ENCODE measurements at places on chromosomes 6 and 20.

- DNase-seq, result no peak
Measured at GRCh38 chr6:42460883-42461282, 9.2 kb upstream of the TRERF1 start.

DNA sequence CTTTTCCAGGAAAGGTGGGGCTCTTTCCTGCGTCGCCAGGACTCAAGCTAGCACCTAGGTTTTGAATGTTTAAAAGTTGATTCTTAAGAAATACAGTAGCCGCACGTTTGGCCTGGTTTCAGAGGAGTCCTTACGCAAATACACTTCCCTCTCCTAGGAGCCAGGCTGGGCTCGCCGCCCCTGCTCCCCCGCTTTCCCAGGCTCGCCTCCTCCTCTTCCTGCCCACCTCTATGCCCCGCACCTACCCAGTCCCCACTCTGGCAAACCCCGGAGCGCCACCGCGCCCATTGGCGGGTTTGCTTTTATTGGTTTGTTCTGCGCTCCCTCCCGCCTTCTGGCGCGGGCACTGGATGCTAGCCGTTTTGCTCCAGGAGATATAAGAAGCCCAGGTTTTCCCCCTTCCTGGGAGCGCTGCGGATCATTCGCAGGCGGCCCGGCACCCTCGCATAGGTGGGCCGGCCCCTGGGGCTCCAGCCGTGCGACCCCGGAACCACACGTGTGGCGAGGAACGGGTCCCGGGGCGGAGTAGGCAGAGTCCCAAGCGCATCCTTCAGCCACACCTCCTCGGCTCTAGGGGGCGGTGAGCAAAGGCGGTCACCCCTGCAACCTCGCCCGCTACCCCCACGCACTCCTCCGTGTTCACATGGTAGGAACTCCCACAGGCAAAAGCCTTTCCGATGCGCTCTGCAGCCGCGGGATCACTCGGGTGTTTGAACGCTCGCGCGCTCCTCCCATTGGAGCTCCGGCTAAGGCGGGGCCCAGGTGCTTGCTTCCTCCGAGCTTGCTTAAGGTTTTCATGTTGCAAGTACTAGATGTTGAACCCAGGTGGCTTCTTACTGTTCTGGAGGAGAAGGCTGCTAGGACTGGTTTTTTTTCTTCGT lies 119.0 kb downstream of the RTN4IP1 start:
- DNase-seq, result peak; percentile 46

DNA sequence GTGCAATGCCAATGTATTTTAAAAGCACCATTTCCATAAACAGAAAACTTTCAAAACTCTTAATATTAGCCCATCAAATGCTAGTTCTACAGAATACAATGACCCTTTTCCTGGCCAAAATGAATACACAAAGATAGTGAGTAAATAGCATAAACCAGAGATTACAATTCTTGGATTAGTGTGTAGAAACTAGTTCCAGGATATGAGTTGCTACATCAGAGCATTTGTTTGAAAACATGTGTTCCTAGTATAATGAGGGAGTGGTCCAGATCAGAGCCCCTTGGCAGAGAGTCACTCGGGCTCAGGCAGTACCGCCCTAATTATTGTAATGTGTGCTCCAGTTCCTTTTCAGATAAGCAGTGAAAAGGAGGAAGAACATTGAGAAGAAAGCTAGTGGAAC lies 63.7 kb upstream of the COL21A1 start:
- no peak for DNase-seq

DNA sequence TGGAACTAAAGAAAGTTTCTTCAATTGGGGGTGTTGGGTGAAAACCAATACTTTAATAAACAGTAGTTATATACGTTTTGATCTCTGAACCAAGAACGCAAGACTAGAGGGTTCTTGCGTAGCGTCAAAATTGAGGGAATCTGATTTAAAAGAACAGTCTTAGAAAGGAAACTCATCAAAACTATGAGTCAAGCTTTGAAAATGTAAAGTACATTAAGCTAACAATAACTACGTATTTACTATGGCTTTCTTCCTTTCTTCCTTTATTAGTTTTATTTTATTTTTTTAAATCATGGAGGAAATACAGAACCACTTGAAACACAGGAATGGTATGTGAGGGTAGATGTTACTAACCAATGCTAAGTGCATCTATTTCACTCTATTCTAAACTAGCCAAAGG lies 287.0 kb upstream of the RSPO3 start:
- no peak for DNase-seq

- DNase-seq, result no peak
Measured at GRCh38 chr20:49594931-49595315, 27.0 kb upstream of the PTGIS start.

GRCh38 chr6:31725502-31726350 lies 2.6 kb downstream of the MPIG6B start:
- no peak for DNase-seq

DNA sequence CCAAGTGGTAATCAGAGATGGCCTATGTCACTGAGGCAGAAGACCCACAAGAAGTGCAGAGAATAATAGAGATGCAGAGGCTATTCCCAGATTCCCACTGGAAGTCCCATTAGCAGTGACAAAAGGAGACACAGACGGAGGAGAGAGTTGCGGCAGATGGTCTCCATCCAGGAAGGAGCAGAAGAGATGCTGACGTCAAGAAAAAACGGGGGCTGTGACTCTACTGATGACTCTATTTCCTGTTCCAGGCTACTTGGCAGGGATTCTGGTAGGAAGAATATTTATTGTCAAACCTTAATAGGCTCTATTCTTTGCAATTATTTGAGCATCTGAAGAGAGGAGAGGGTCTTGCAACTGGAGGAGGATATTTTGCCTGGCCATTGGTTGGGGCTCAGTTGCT lies 246.0 kb upstream of the ECI2 start:
- DNase-seq, result no peak

DNA sequence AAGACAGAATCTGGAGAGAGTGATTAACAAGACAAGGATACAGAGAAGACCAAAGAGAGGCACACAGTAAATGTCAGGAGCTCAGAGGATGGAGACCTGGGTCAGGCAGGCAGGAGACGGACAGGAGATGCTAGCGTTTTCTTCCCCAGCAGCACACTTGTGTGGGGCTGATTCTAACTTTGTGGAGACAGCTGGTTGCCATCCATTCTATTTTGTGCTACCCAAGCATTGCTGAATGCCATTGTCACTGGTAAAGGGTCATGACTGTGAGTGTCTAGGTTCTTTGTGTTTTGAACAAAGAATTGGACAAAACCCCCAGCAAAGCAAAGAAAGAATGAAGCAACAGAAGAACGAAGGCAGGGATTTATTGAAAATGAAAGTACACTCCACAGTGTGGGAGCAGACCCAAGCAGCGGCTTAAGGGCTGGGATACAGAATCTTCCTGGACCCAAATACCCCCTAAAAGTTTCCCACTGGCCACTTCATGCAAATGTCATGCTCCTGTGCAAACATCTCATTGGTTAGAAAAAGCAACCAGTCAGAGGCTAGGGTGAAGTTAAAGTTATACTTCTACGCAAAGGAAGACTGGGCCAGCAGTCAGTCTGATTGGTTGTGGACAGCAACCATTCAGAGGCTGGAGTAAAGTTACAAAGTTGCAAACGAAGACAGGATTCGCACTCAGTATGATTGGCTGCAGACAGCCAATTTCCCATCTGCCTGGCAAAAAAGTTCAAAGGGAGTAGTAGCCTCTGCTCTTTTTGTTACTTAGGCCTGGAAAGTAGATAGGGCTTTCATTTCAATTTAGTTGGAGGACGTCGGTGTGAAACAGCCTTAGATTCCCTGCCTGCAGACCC lies 17.5 kb downstream of the PTK7 start:
- DNase-seq, result no peak

DNA sequence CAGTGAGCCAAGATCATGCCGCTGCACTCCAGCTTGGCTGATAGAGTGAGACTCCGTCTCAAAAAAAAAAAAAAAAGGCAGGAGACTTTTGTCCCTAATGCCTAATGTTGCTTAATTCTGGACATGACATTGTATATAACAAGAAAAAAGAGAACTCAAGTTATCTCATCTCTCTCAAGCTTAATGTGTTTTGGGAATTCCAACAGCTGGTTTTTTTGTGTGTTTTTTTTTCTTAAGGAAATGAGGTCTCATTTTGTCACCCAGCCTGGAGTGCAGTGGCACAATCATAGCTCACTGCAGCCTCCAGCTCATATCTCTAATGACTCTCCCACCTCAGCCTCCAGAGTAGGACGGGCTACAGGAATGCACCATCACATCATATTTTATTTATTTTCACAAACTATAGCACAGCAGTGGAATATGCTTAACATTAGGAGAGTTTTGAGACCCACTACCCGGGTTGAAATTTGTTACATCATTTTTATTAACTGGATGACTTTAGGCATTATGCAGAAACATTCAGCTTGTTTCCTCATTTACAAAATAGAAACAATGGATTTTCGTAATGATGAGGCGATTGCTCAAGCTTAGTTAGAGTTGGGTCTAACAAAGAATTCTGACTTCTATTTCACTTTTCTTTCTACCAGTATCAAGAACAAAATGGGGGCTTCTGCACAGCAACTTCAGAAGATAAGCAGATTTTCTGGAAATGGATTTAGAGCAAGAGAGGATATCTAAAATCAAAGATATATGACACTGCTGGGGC lies 104.1 kb upstream of the BTN3A2 start:
- no peak for DNase-seq

GRCh38 chr6:43383021-43383667 lies 13.7 kb upstream of the ZNF318 start:
- no peak for DNase-seq

GRCh38 chr6:42278131-42278853 lies 60.6 kb upstream of the MRPS10 start:
- no peak for DNase-seq

DNA sequence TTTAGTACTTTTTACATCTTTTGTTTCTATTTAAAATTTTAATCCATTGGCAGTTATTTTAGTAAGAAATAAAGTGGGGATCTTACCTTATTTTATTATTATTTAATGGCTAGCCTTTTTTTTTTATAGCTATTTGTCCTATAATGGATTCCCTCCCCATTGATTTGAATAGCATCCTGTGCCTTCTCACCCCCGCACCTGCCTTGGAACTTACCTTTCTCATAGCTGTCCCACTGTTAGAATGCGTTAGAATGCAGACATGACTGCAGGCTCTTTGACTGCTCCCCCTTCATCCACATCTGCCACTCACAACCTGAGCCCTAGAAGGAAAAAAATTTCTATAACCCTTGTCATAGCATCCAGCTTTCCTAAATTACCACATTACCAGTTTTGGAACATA lies 9.1 kb downstream of the PKIB start:
- no peak for DNase-seq

GRCh38 chr6:16781348-16782169 lies 20.3 kb upstream of the ATXN1 start:
- no peak for DNase-seq

DNA sequence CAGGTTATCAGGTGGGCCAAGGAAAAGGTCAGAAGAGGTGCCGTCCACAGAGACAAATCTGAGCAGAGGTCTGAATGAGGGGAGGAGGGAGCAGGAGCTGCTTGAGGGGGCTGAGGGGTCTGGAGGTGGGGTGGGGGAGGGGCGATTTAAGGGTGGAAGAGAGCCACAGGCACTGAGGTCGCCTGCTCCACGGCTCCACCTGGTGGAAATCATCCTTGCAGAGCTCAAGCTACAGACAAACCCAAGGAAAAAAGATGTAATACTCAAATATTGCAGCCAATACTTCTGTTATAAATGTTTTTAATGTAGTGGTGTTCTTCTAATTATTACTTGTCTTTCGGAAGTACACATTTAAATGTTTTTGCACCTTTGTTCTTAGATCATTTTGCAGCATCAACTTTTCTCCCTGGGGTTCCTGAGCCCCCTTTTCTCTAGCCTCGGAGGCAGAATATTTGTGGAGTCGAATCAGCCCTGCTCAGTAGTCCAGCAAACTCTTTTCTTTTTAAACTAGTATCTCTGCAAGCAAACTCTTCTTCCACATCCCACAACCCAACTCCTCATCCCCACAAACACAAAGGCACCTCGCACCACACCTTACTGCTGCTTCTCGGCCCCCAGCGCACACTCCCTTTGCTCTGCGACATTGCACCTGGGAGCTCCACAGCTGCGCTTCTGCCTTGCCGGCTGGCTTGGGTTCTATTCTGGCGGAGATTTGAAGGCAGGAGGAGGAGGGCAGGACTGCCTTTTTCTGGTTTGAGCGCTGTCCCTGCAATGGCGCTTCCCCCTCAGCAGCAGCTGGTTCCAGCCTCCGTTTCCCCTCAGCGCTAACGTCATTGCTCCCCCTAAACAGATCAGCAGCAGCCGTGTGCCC lies 51.0 kb upstream of the TFAP2A start:
- DNase-seq, result no peak

GRCh38 chr6:64290867-64291266 lies 655.3 kb downstream of the PHF3 start:
- DNase-seq, result no peak

- no peak for DNase-seq
Measured at GRCh38 chr6:83429269-83429668, 1.6 kb downstream of the ME1 start.

- no peak for DNase-seq
Measured at GRCh38 chr20:41061155-41061554, 32.5 kb downstream of the TOP1 start.

DNA sequence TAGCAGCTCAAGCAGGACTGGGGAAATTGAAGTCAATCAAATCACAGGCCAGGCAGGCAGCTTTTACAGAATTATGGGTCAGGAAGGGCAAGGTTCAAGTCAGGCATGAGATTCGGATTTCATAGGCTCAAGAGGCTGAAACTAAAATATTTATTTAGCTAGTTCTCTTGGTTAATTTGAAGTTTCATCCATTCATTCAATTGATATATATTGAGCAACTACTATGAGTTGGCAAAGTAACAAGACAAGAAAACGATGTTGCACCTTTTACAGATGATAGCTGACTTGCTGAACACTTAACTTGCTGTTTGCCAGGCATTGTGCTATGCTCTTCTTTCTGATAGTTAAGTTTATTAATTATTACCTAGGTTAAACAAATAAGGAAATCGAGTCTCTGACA lies 20.5 kb upstream of the ASCC3 start:
- DNase-seq, result no peak

- no peak for DNase-seq
Measured at GRCh38 chr6:106560996-106561685, 68.2 kb downstream of the RTN4IP1 start.

GRCh38 chr6:44672841-44673240 lies 285.3 kb downstream of the CDC5L start:
- DNase-seq, result no peak

- DNase-seq, result no peak
Measured at GRCh38 chr6:142685852-142686506, 259.0 kb downstream of the HIVEP2 start.

- DNase-seq, result no peak
Measured at GRCh38 chr6:150813993-150814359, 51.5 kb upstream of the MTHFD1L start.

GRCh38 chr6:37005827-37006567 lies 542 bp downstream of the FGD2 start:
- no peak for DNase-seq
